ENCODE measurements at places on chromosomes 13 and 19. TPM values are rescaled to one million over a fixed set of nuclear protein-coding genes. Genes with fewer than 3 reads are reported as not detected.

F2RL3 gene
- total RNA-seq: 0.10 TPM

GRCh38 chr13:46146898-46147297 is 35.1 kb downstream of the LCP1 start:
- no peaks in the 10 kb centered on the region for H3K27me3 ChIP-seq
- H3K36me3 ChIP-seq: no peaks in the 10 kb centered on the region
- no peak for DNase-seq
- H3K4me1 ChIP-seq: no peaks in the 10 kb centered on the region
- H3K27ac ChIP-seq: no peak overlapping the region

DNA sequence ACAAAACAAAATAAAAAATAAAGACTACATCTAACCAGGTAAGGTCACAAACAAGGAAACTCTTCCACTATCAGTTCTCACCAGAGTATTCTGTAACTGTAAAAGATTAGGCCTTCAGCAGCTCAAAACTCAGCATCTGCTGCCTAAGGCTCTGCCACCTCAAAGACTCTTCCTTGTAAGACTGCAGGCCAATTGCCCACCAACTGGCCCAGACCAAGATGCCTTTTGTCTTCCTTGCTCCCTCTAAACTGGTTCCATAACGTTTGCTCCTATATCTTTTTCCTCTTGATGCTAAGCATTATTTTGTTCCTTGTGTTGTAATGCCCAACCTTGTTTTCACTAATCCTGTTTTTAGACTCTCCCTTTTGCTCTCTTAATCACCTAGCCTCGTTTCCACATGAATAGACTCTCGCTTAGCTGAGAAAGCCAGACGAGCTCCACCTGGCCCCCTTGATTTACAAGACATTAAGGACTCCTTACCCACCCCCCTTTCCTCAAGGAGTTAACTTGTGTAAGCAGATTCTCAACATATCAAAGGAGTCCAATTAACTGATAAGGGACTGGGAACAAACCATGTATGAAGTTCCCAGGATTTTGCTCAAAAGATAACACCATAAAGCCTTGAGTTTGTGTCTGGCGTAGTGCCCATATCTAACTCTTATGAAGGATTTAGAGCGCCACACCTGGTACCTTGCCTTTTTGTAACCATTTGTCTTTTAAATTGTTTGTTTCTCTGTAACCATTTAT is 1.5 kb downstream of the ZNF814 start:
- H3K4me1 ChIP-seq: peaks cover 20% of the 10 kb centered on the region
- H3K27me3 ChIP-seq: no peaks in the 10 kb centered on the region
- no peak overlapping the region for H3K27ac ChIP-seq
- peak overlapping the region; percentile 93 for H3K4me3 ChIP-seq
- peaks cover 16% of the 10 kb centered on the region for H3K36me3 ChIP-seq

- no peak for DNase-seq
- no peaks in the 10 kb centered on the region for H3K4me1 ChIP-seq
- no peak overlapping the region for H3K4me3 ChIP-seq
- no peaks in the 10 kb centered on the region for H3K27me3 ChIP-seq
Observed at GRCh38 chr19:16726916-16727315, 7.3 kb downstream of the NWD1 start.

CELF5 gene
- total RNA-seq: 12.7 TPM

PCDH17 gene
- 29.8 TPM for total RNA-seq

OR7D4 gene
- total RNA-seq: not detected

DNA sequence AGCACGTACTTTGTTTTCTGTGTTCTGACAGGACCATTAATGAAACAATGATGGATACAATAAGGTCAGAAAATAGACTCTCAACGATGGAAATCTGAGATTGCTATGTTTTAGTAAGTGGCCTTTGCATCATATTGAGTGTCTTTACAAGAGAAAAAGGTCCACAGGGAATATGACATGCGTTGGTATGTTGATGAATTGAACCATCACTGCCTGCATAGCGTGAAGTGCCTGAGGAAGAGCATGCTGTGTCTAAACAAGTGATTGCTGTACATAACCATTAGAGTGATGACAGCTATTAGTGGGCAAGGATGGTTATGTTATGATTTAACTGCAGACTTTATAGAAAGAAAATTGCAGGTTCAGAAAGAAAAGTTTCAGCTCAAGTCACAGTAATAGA is 623.2 kb downstream of the SLITRK5 start:
- DNase-seq: no peak
- H3K4me3 ChIP-seq: no peak overlapping the region
- H3K4me1 ChIP-seq: no peaks in the 10 kb centered on the region

- H3K4me1 ChIP-seq: peaks cover 36% of the 10 kb centered on the region
- H3K36me3 ChIP-seq: peaks cover 2% of the 10 kb centered on the region
- no peak for DNase-seq
- H3K27me3 ChIP-seq: peaks cover 28% of the 10 kb centered on the region
- no peak overlapping the region for H3K27ac ChIP-seq
Observed at GRCh38 chr13:110815471-110816204, 99.2 kb downstream of the ANKRD10 start.

JUND gene
- total RNA-seq: 101 TPM

WDFY2 gene
- 9.8 TPM for total RNA-seq

TRAPPC2B gene
- 16.4 TPM for total RNA-seq

- H3K4me3 ChIP-seq: no peak overlapping the region
- no peaks in the 10 kb centered on the region for H3K27me3 ChIP-seq
- H3K27ac ChIP-seq: no peak overlapping the region
- no peaks in the 10 kb centered on the region for H3K36me3 ChIP-seq
- DNase-seq: no peak
Observed at GRCh38 chr13:70424928-70425327, 316.7 kb upstream of the KLHL1 start.

DNA sequence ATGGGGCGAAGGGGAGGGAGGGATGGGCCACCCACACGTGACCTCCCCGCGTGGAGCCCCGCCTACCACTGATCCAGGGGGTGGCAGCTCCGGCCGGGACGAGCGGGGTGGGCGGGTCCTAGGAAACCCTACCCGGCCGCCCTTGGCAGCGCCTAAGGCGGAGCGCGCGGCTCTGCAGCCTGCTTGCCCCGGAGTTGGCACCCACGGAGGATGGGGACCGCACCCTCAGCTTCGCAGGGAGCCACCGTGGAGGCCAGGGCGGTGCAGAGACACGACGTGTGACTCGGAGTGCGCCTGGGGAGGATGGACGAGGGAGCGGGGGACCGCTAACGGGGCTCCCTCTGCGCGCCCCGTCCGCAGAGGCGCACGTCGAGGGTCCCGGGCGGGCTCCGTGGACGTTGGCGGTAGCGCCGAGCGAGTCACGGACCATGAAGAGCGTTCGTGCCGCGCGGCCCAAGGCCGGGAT is at the start of gene RGS9BP:
Gene RGS9BP (plus strand): TSS at position 129 of the 466 bp plus-strand sequence. CDS start 416 bp downstream, outside the sequence.
- peak within 1 kb of the TSS; percentile 80 for H3K4me3 ChIP-seq
- H3K4me1 ChIP-seq: peaks cover 29% of the 10 kb centered on the region
- H3K27ac ChIP-seq: no peak within 1 kb of the TSS
- peaks cover 3% of the 10 kb centered on the region for H3K36me3 ChIP-seq
- no peak for DNase-seq
- peaks cover 23% of the 10 kb centered on the region for H3K27me3 ChIP-seq

GRCh38 chr19:38733493-38734175 is 10.6 kb downstream of the CAPN12 start:
- no peak for DNase-seq
- H3K4me3 ChIP-seq: no peak overlapping the region
- peaks cover 15% of the 10 kb centered on the region for H3K27me3 ChIP-seq
- H3K36me3 ChIP-seq: peaks cover 37% of the 10 kb centered on the region
- H3K27ac ChIP-seq: no peak overlapping the region

GRCh38 chr13:97423300-97424045 is 10.5 kb upstream of the RAP2A start:
- no peak overlapping the region for H3K27ac ChIP-seq
- no peak overlapping the region for H3K4me3 ChIP-seq
- H3K4me1 ChIP-seq: no peaks in the 10 kb centered on the region

- H3K4me3 ChIP-seq: no peak overlapping the region
- peaks cover 3% of the 10 kb centered on the region for H3K4me1 ChIP-seq
- no peak for DNase-seq
Observed at GRCh38 chr13:106291006-106291405, 244.5 kb downstream of the EFNB2 start.

ZSCAN18 gene
- total RNA-seq: 81.2 TPM

DNA sequence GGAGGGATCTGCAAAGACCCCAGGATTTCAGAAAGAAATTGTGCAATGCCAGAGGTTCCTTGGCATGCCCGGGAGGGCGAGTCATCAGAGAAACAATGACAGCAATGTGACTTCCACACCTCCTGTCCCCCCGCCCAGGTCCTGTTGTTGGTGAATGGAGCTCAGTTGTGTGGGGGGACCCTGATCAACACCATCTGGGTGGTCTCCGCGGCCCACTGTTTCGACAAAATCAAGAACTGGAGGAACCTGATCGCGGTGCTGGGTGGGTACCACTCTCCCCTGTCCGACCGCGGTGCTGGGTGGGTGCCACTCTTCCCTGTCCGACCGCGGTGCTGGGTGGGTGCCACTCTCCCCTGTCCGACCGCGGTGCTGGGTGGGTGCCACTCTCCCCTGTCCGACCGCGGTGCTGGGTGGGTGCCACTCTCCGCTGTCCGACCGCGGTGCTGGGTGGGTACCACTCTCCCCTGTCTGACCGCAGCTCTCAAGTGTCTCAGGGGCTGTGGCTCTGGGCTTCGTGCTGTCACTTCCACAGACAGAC is 5.2 kb upstream of the F10 start:
- peaks cover under 1% of the 10 kb centered on the region for H3K4me1 ChIP-seq
- no peak overlapping the region for H3K4me3 ChIP-seq
- H3K36me3 ChIP-seq: peaks cover 2% of the 10 kb centered on the region
- H3K27me3 ChIP-seq: no peaks in the 10 kb centered on the region
- DNase-seq: no peak

CRX gene
- 0.17 TPM for total RNA-seq

KIR2DL1 gene
- total RNA-seq: not detected

DNA sequence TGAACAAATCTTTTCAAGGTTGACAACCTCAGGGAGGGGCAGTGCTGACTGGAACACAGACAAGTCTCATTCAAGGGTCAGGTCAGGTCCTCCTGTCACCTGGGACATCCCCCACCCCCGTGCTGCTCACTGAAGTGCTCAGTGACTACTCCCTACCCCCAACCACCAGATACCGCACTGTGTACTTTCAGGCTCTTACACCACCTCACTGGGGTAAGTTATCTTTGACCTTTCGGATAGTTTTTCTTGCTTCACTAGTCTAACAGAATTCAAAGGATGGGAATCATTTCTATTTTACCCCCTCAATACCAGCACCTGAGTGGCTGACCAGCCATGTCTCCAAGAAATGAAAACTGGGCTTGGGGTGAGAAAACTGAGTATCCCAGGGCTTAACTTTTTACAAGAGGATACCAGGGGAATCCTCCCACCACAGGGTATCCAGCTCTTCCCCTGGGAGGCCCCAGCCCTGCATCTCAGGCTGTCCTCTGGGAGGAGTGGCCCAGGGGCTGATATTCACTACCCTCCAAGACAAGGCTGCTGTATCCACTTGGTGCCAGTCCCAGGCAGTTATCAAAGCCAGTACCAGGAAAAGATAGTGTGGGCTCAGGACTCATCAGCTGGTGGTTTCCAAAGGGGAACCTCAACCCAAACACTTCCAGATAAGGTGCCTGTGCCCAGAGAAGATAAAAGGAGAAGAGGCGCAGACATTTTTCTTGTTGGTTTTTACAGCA is 2.1 kb downstream of the ZNF563 start:
- H3K36me3 ChIP-seq: peaks cover 4% of the 10 kb centered on the region
- H3K4me3 ChIP-seq: no peak overlapping the region
- H3K27me3 ChIP-seq: no peaks in the 10 kb centered on the region
- no peak for DNase-seq

CALR3 gene
- 0.20 TPM for total RNA-seq

ZNF844 gene
- total RNA-seq: 23.1 TPM

GRCh38 chr19:12265921-12266704 is 28.6 kb downstream of the ZNF44 start:
- no peak overlapping the region for H3K27ac ChIP-seq
- no peaks in the 10 kb centered on the region for H3K4me1 ChIP-seq
- H3K27me3 ChIP-seq: no peaks in the 10 kb centered on the region
- no peak for DNase-seq
- peaks cover 4% of the 10 kb centered on the region for H3K36me3 ChIP-seq

DNA sequence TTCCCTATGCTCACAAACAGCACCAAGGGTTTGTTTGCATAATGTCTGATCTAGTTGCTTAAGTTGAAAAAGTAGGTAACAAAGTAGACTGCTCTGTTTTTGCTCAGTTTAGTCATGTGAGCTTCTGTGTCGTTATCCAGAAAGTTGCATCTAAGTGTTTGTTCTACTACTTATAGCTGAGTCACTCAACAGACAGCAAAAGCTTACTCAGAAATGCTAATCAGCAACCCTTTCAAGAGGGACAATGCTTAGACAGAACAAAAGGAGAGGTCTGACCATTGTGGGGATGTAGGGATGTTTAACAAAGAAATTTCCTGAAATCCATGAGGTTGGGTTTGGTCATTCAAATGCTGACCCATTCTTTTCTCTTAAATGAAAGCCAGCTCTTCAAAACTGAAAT is 106.4 kb downstream of the ATP8A2 start:
- DNase-seq: no peak
- H3K4me3 ChIP-seq: no peak overlapping the region
- H3K27ac ChIP-seq: no peak overlapping the region

GRCh38 chr13:79128158-79128557 is 277.9 kb downstream of the RBM26 start:
- no peaks in the 10 kb centered on the region for H3K27me3 ChIP-seq
- no peaks in the 10 kb centered on the region for H3K4me1 ChIP-seq
- no peaks in the 10 kb centered on the region for H3K36me3 ChIP-seq
- H3K27ac ChIP-seq: no peak overlapping the region
- no peak overlapping the region for H3K4me3 ChIP-seq

- no peaks in the 10 kb centered on the region for H3K36me3 ChIP-seq
- H3K27me3 ChIP-seq: peaks cover 24% of the 10 kb centered on the region
- H3K27ac ChIP-seq: no peak overlapping the region
- H3K4me3 ChIP-seq: no peak overlapping the region
Observed at GRCh38 chr13:94717916-94718315, 5.6 kb upstream of the SOX21 start.

- no peak for DNase-seq
- H3K4me3 ChIP-seq: no peak overlapping the region
- no peaks in the 10 kb centered on the region for H3K4me1 ChIP-seq
- H3K27me3 ChIP-seq: no peaks in the 10 kb centered on the region
Observed at GRCh38 chr13:102620516-102620915, 23.7 kb downstream of the TPP2 start.

SLC35E1 gene
- 26.0 TPM for total RNA-seq

DNA sequence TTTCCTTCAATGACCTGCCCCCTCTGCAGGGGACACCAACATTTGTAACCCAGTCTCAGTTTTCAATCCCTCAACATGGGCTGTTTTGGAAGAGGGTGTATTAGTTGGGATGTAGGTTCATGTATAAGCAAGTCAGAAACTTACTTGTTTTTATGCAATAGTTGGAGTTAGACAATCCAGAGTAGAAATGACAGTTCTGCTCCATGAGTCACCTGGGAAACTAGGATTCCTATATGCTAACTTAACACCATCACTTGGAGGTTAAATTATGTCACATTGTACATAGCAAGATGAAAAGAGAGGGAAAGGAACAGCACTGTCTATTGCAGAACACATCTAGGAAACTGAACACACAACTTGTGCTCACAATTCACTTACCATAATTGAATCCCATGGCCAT is 436.4 kb downstream of the RFC3 start:
- no peaks in the 10 kb centered on the region for H3K36me3 ChIP-seq
- H3K4me1 ChIP-seq: no peaks in the 10 kb centered on the region
- no peaks in the 10 kb centered on the region for H3K27me3 ChIP-seq

GRCh38 chr13:100089465-100090032 is 656 bp downstream of the PCCA start:
- DNase-seq: peak; percentile 4
- H3K36me3 ChIP-seq: no peaks in the 10 kb centered on the region
- H3K4me3 ChIP-seq: peak overlapping the region; percentile 81
- H3K27ac ChIP-seq: peak overlapping the region; percentile 76

- H3K27ac ChIP-seq: no peak overlapping the region
- H3K27me3 ChIP-seq: no peaks in the 10 kb centered on the region
- no peak for DNase-seq
- no peak overlapping the region for H3K4me3 ChIP-seq
- no peaks in the 10 kb centered on the region for H3K4me1 ChIP-seq
- no peaks in the 10 kb centered on the region for H3K36me3 ChIP-seq
Observed at GRCh38 chr13:97491452-97491851, 57.5 kb downstream of the RAP2A start.

ADGRE2 gene
- 0.33 TPM for total RNA-seq
